ENCODE measurements at places on chromosomes 3 and 15.

DNA sequence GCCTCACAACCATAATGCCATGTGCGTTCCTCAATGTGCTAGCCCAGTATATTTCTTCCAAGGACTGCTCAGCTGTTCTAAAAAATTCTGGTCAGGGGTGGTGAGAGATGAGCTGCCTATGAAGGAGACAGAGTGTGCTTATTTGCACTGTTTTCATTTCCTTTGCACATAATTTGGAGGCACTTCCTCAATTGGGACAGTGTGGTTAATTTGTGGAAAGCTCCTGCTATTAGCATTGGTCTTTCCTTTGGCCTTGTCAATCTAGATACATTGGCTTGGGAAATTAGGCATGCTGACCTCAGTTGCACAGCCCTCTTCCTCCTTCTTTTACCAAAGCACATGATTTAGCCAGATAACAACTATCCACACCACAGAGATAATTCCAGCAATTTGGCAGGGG, 9.4 kb downstream of the FAM81A start:
- no peak for DNase-seq

DNA sequence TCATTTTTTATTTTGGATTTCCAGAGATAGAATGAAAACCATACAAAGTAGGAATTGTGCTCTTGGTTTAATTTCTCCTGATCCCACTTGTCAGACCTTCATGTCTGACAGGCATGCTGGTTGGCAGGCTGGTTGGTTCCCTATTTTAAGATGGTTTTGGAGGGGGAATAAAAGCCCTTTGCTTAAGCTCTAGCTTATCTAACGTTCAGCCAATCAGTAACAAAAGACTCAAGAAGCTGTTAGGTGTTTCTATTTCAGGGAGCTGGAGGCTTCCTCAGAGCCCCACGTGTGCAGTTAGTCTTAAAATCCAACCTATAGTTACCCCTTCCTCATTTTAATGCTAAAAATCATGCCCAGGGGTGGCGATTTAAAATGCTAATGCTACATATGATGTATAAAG, 40.5 kb upstream of the XIRP1 start:
- no peak for DNase-seq

DNA sequence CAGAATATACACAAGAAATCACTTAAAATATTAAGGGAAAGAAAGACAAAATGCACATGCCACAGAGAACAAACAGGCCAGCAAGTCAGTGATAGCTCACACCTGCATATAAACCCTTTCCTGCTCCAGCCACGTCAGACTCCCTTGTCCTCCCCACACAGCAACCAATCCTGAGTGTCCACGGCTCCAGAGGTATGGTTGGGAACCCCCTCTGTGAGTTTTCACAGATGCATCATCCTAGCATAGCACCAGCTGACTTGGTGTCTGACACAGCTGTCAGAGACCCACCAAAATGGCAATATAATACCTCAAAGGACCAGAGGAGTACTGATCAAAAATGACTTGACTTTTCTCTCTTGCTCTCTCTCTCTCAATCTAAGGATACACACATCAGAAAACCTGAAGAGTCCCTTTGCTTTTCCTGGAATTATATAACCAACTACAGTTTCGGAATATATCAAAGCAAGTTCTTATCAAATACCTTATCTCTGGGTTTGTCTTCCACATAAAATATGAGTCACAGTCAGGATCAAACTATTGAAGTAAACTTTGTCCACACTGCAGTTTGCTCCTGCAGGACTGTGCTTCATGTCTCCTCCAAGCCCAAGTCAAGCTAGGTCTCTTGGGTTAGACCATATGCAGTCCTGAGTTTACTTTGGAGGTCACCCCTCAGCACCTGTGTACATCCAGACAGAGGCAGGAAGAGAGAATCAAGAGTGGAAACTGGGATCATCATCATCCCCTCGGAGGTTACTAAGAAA, 187.1 kb upstream of the THBS1 start:
- DNase-seq, result no peak

DNA sequence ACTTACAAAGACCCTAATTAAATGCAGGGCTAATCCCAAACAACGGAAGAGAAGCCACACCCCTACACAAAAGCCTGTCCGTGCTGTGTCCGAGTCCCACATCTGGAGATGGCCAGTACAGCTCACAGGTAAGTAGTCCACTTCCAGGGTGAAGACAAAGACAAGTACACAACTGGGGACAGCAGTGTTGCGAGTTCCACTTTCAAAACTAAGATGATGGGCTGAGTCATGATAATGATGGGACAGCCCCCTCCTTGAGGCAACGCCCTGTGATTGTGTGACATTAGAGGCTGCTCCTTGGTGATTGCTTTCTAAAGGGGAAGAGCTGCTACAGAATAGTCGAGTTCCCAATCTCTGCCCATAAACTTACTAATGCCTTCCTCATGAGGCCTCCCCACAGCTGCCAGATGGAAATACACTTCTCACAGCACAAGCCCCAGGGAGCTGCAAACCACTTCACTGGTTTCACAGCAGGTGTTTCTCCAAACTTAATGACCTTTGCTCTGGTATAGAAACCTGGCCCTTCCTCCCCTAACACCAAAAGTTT, 27.6 kb downstream of the RFT1 start:
- no peak for DNase-seq

- DNase-seq, result no peak
Observed at GRCh38 chr3:14647976-14648955, 3.3 kb upstream of the CCDC174 start.

GRCh38 chr15:51348688-51349087, 7.2 kb downstream of the GLDN start:
- DNase-seq, result no peak

Data from activated CD8-positive, alpha-beta memory T cell treated with anti-CD3 and anti-CD28 coated beads for 1 hour (primary cell).